ENCODE measurements at places on chromosomes 13 and 19.

DNA sequence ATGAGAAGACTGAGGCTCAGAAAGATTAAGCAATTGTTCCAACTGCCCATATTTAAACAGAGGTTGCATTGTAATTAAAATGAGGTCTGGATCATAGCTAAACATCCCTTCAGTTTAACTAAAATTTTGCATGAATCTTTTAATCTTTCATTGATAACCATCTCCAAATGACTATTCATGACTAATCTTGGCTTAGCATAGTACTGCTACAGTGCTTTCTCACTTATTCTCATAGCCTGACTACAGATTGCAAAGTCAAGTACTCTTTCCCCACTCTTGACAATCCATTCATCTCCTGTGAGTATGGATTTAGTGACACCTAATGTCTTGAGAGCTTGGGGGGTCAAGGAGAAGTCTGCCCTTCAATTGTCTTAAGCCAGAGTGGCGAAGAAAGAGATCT, 258.4 kb downstream of the RFC3 start:
- H3K4me1 ChIP-seq, result 0 out of 2 replicates have a peak, but pooled peaks cover 3% of the 10 kb centered on the region
- no peak overlapping the region for H3K4me3 ChIP-seq
- DNase-seq, result no peak
- no peaks in the 10 kb centered on the region for H3K36me3 ChIP-seq
- H3K27me3 ChIP-seq, result no peaks in the 10 kb centered on the region

GRCh38 chr19:54551293-54551692, 22.3 kb upstream of the LILRA2 start:
- no peak overlapping the region for H3K27ac ChIP-seq
- H3K27me3 ChIP-seq, result no peaks in the 10 kb centered on the region
- no peaks in the 10 kb centered on the region for H3K4me1 ChIP-seq
- DNase-seq, result no peak
- no peaks in the 10 kb centered on the region for H3K36me3 ChIP-seq
- H3K4me3 ChIP-seq, result no peak overlapping the region

- H3K4me3 ChIP-seq, result no peak overlapping the region
- H3K4me1 ChIP-seq, result peaks cover 4% of the 10 kb centered on the region
- no peak overlapping the region for H3K27ac ChIP-seq
- H3K27me3 ChIP-seq, result no peaks in the 10 kb centered on the region
Measured at GRCh38 chr19:5824751-5825150, 14.8 kb downstream of the FUT6 start.

- no peak overlapping the region for H3K4me3 ChIP-seq
- no peaks in the 10 kb centered on the region for H3K4me1 ChIP-seq
- H3K36me3 ChIP-seq, result no peaks in the 10 kb centered on the region
- no peaks in the 10 kb centered on the region for H3K27me3 ChIP-seq
Measured at GRCh38 chr13:74214321-74214720, 80.1 kb upstream of the KLF12 start.

DNA sequence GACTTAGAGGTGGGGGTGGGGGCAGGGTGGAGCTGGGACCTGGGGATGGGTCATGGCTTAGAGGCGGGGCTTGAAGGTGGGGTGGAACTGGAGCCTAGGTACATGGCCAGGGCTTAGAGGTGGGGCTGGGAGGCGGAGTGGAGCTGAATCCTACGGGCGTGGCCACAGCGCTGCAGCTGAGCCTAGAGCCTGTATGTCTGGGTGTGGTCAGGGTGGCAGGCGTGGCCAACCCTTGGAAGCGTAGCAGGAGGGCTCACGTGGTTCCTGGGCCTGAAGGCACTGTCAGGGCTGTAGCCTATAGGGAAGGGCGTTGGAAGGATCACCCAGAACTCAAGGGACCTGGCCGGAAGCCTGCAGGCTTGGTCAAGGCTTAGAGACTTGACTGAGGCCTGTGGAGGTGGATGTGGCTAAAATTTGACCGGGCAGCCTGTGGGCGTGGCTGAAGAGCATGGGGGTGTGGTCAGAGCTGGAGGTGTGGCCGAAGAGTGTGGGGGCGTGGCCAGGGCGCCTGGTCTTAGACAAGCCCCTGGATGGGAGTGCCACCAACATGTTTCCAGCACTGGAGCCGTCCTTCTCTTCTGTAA, 24.3 kb downstream of the COLGALT1 start:
- H3K27ac ChIP-seq, result peak overlapping the region; percentile 55
- peaks cover 26% of the 10 kb centered on the region for H3K4me1 ChIP-seq
- peak overlapping the region; percentile 46 for H3K4me3 ChIP-seq
- H3K27me3 ChIP-seq, result no peaks in the 10 kb centered on the region

GRCh38 chr13:40666933-40667621, 636 bp upstream of the FOXO1 start:
- 0 out of 2 replicates have a peak overlapping the region, but pooled peaks have one; percentile 46 for H3K27ac ChIP-seq
- DNase-seq, result peak; percentile 70

DNA sequence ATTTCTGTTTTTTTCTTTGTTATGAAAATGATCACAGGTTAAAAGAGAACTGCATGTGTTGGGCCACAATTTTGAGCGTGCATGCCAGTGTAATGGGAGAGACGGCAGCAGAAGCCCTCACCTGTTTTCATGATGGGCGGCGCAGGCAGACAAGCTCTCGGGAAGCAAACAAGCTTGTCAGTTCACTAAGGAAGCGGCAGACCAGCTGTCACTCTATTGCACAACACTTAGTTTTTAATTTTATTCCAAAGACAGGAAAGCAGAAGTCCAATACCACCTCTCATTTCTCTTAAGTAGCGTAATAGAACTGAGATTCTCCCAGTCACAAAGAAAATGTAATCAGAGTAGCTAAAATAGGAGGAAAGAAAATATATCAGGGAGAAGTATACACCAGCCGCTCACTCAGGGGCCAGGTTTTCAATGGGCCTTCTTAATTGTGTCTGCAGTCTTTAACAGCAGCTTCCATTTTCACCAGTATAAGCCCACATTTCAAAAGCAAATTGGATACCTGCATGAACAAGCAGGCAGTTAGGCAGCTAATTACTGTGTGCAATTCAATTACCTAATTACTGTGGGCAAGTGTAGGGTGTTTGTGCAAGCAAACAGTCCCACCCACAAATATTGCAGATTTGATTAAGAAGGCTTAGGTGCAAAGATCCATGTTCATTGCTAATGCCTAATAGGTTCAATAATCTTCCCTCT, 711.4 kb downstream of the DIAPH3 start:
- no peaks in the 10 kb centered on the region for H3K36me3 ChIP-seq
- H3K27me3 ChIP-seq, result 0 out of 2 replicates have a peak, but pooled peaks cover 12% of the 10 kb centered on the region
- DNase-seq, result no peak
- H3K4me1 ChIP-seq, result peaks cover 20% of the 10 kb centered on the region
- H3K4me3 ChIP-seq, result no peak overlapping the region

DNA sequence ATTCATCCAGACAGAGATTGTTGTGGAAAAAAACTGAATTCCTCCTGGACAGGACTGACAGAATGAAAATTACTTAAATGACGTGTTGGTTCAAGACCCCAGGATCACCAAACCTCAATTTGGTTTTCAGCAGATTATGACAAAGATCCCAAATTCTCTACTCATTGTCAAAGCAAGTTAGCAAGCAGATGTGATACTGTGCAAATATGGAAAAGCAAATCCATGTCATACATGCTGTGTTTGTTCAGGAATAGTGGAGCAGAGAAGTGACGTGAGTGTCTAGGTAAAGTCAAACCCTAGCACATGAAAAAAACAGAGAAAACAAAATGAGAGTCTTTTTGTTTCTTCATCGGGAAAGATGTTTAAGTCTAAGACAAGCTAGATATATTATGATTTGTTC, 169.2 kb upstream of the NBEA start:
- H3K4me3 ChIP-seq, result no peak overlapping the region
- DNase-seq, result no peak
- H3K36me3 ChIP-seq, result no peaks in the 10 kb centered on the region
- H3K27me3 ChIP-seq, result no peaks in the 10 kb centered on the region
- peaks cover 16% of the 10 kb centered on the region for H3K4me1 ChIP-seq
- no peak overlapping the region for H3K27ac ChIP-seq

GRCh38 chr13:75341028-75341427, 140.9 kb downstream of the TBC1D4 start:
- H3K36me3 ChIP-seq, result peaks cover 4% of the 10 kb centered on the region
- peaks cover 9% of the 10 kb centered on the region for H3K4me1 ChIP-seq
- no peak for DNase-seq

- DNase-seq, result no peak
- no peak overlapping the region for H3K4me3 ChIP-seq
- H3K27me3 ChIP-seq, result no peaks in the 10 kb centered on the region
- H3K4me1 ChIP-seq, result no peaks in the 10 kb centered on the region
- H3K36me3 ChIP-seq, result no peaks in the 10 kb centered on the region
- H3K27ac ChIP-seq, result no peak overlapping the region
Measured at GRCh38 chr19:3008994-3009393, 20.1 kb downstream of the TLE2 start.

DNA sequence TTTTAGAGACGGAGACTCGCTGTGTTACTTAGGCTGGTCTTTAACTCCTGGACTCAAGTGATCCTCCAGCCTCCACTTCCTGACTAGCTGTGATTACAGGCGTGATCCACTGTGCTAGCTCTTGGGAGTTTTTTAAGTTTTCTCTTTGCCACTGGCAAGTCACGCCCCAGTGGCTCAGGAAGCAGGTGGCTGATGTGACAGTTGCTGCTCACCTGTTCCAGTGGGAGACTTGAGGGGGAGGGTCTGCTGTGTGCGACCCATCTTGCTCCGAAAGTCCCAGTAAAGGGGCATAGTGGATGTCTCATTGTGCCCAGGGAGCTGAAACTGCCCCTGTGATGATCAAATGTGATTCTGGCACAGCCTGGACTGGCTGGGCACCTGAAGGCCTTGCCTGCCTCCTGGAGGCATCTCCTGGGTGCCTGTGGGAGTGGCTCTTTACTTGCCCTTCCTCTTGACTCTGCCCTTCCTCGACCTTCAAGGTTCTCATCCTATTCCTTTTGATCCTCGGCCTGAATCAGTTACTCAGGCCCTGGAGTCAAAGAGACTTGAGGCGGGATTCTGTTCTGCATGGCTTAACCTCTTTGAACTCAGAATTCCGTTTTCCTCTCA, 7.8 kb downstream of the SMARCA4 start:
- no peaks in the 10 kb centered on the region for H3K27me3 ChIP-seq
- peak overlapping the region; percentile 84 for H3K27ac ChIP-seq
- no peak for DNase-seq
- no peak overlapping the region for H3K4me3 ChIP-seq

GRCh38 chr13:112252804-112253590, 123.2 kb upstream of the SPACA7 start:
- no peak overlapping the region for H3K4me3 ChIP-seq
- no peaks in the 10 kb centered on the region for H3K27me3 ChIP-seq
- no peaks in the 10 kb centered on the region for H3K36me3 ChIP-seq
- DNase-seq, result no peak
- no peak overlapping the region for H3K27ac ChIP-seq

DNA sequence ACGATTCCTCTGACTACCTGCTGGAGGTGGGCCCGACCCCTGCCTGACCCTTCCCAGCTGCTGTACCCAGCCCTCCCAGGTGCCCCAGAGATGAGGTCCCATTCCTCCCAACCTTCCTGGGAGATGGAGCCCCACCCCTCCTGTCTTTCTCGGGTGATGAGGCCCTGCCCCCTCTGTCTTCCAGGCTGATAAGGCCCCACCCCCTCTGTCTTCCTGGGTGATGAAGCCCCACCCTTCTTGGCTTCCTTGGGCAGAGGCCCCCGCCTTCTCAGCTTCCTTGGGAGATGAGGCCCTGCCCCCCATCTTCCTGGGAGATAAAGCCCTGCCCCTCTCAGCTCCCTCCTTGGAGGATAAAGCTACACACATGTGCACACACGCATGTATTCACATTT, 47.9 kb downstream of the CERS4 start:
- peaks cover 14% of the 10 kb centered on the region for H3K36me3 ChIP-seq
- no peaks in the 10 kb centered on the region for H3K27me3 ChIP-seq
- no peak overlapping the region for H3K4me3 ChIP-seq
- no peak overlapping the region for H3K27ac ChIP-seq
- DNase-seq, result peak; percentile 81

DNA sequence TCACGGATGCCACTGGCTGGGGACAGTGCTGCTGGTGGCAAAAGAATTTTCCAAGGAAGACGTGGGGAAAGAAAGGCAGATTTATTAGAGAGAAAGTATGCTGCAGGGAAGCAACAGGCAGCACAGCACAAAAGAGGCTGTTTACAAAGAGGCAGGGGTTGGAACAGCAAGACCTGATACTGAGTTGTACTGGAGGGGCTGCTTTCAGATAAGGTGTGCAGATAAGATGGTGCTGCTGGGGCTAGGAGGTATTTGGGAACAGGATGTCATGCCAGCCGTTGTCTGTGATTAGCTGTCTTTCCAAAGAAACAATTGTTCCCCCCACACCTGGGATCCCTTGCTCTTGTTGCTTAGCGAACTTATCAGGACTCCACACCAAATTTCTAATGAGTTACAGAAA, 2023.3 kb upstream of the PCDH20 start:
- no peak overlapping the region for H3K4me3 ChIP-seq
- H3K36me3 ChIP-seq, result no peaks in the 10 kb centered on the region
- peak; percentile 6 for DNase-seq
- no peaks in the 10 kb centered on the region for H3K4me1 ChIP-seq
- no peak overlapping the region for H3K27ac ChIP-seq

- H3K27me3 ChIP-seq, result no peaks in the 10 kb centered on the region
- no peaks in the 10 kb centered on the region for H3K36me3 ChIP-seq
- no peak overlapping the region for H3K4me3 ChIP-seq
Measured at GRCh38 chr13:98326291-98326690, 149.2 kb upstream of the RNF113B start.

DNA sequence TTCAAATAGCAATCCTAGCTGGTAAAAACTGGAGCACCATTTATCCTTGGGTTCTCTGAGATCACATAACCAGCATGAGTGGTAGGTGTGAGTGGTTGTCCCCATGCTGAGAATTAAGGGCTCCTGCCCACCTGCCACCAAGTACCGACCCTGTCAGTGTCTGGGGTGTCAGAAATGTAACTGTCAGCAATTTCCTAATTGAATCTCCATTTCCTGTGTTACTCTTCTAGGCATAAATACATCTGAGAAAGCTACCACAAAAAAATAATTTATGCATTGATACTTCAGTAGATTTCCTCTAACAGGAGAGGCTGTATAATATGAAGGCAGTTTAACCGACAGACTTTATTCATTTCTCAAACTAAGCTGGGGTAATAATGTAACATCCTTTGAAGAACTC, 25.1 kb downstream of the CPB2 start:
- H3K27me3 ChIP-seq, result no peaks in the 10 kb centered on the region
- no peaks in the 10 kb centered on the region for H3K36me3 ChIP-seq
- H3K27ac ChIP-seq, result no peak overlapping the region

DNA sequence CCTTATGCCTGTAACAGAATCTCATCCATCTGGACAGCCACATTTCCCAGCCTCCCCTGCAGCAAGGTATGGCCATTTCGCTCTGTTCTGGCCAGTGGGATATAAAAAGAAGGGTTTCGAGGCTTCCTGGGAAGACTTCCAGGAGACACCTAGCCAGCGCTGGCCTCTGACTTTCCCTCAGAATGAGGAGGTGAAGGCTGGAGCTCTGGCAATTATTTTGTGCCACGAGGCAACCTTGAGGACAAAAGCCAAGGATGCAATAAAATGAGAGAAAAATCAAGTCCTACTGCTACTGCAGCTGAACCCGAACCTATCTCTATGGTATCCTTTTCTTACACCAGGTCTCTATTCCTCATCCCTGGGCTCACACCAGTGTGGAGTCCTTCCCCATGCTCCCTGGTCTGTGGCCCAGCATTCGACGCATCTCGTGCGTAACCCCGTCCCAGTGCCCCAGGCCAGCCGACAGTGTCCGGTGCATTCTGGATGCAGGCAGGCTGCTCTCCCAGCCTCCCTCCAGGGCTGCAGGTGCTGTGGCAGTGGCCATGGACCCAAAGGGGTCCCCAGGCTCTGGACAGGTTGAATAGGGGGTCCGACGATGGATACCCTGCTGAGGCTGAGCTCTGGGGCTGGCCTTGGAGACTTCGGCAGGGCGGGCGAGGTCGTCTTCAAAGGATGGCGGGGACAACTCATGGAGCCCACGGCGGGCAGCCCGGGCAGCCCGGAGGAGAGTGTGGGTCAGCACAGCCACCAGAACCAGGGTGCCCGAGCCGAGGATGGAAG, 12.2 kb downstream of the TMEM221 start:
- H3K27me3 ChIP-seq, result no peaks in the 10 kb centered on the region
- no peak overlapping the region for H3K27ac ChIP-seq
- no peaks in the 10 kb centered on the region for H3K36me3 ChIP-seq
- DNase-seq, result no peak
- no peaks in the 10 kb centered on the region for H3K4me1 ChIP-seq

Measured in GM23338 (cell line).